Cardiac muscle cell (in vitro differentiated cells and primary cell): ENCODE measurements at places on chromosomes 5 and 9. TPM values are rescaled to one million over a fixed set of nuclear protein-coding genes. Genes with fewer than 3 reads are reported as not detected.

DNA sequence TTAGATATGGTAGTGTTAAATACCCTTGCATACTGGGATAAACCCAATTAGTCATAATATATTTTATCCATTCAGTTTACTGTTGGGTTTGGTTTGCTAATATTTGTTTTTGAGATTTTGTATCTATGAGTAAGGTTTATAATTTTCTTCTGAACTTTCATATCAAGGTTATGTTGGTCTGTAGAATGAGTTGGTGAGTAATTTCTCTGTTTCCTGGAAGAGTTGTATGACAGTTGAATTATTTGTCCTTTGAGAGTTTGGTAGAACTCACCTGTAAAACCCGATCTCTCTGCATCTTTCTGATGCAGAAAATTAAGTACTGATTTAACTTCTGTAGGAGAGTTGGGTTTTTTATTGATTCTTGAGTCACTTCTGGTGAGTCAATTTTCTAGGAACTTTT is 20.4 kb downstream of the DDX4 start:
- no peak overlapping the region for H3K4me3 ChIP-seq
- H3K36me3 ChIP-seq = no peaks in the 10 kb centered on the region
- no peak for DNase-seq
- no peaks in the 10 kb centered on the region for H3K27me3 ChIP-seq
- no peak overlapping the region for H3K27ac ChIP-seq
- no peaks in the 10 kb centered on the region for H3K4me1 ChIP-seq

DNA sequence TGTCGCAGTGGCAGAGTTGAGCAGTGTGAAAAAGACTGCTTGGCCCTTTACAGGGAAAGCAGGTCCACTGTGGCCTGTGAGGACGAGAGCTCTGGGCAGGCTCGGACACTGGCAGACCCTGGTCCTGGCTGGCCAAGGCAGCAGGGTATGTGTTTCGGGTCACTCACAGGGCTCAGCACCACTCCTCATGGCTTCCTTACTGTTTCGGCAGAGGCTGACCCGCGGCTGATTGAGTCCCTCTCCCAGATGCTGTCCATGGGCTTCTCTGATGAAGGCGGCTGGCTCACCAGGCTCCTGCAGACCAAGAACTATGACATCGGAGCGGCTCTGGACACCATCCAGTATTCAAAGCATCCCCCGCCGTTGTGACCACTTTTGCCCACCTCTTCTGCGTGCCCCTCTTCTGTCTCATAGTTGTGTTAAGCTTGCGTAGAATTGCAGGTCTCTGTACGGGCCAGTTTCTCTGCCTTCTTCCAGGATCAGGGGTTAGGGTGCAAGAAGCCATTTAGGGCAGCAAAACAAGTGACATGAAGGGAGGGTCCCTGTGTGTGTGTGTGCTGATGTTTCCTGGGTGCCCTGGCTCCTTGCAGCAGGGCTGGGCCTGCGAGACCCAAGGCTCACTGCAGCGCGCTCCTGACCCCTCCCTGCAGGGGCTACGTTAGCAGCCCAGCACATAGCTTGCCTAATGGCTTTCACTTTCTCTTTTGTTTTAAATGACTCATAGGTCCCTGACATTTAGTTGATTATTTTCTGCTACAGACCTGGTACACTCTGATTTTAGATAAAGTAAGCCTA is 15.7 kb downstream of the SQSTM1 start:
- no peaks in the 10 kb centered on the region for H3K4me1 ChIP-seq
- no peak overlapping the region for H3K4me3 ChIP-seq
- H3K27me3 ChIP-seq = no peaks in the 10 kb centered on the region
- H3K36me3 ChIP-seq = peaks cover 48% of the 10 kb centered on the region
- peak overlapping the region; percentile 43 for H3K27ac ChIP-seq

GRCh38 chr9:81619353-81620001 is 69.9 kb downstream of the TLE1 start:
- no peaks in the 10 kb centered on the region for H3K36me3 ChIP-seq
- peaks cover 86% of the 10 kb centered on the region for H3K27me3 ChIP-seq
- H3K4me1 ChIP-seq = no peaks in the 10 kb centered on the region
- peak; percentile 54 for DNase-seq

DNA sequence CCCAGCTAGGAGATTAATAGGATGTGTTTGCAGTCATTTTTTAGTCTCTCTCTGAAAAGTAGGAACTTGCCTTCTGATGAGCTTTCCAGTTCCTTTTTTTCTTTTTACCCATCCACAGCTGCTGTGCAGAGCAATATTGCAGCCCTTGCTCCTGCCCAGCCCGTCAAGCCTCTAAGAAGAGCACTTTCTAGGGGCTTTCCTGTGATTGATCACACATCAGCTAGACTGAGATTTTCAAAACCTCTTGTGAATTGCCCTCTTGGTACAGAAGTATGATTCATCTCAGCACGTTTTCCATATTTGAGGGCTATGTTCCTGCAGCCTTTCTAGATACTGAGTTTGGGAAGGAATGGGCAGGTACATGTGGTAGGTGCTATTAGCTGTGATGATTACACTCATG is 93.9 kb downstream of the GALNT10 start:
- no peaks in the 10 kb centered on the region for H3K27me3 ChIP-seq
- DNase-seq = no peak
- H3K4me1 ChIP-seq = peaks cover 29% of the 10 kb centered on the region
- no peak overlapping the region for H3K27ac ChIP-seq
- H3K36me3 ChIP-seq = no peaks in the 10 kb centered on the region

GRCh38 chr9:84851935-84852585 is 182.5 kb downstream of the NTRK2 start:
- no peak overlapping the region for H3K27ac ChIP-seq
- H3K4me1 ChIP-seq = peaks cover 13% of the 10 kb centered on the region
- H3K27me3 ChIP-seq = no peaks in the 10 kb centered on the region
- DNase-seq = no peak
- H3K4me3 ChIP-seq = no peak overlapping the region

DNA sequence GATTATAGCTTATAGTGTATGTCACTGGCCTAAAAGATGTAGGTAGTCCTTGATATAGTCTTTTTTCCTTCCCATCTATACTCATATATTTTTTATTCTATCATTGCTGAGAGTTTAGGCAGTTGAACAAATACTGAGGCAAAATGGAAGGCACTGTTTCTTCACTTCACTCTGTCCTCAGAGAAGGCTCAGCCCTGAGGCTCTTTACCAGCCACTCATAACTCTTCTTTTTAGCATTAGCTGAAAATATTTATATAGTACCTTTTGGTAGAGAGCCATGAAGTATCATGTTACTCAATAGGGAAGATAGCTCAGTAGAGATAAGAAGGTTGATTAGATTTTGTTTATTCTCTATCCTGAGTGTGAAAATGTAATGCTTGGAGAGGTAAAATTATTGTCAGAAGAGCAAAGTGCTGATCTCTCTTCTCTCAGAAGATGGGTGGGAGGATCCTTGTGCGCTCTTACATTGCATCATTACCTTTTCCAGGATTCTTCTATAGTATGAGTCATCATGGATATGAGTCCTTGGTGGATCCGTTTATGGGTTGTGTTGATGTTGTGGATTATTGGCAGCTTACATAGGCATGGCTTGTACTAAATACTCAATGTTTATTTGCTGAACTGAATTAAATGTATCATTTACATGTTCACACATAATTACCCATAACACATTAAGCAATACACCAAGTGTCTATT is 88.1 kb downstream of the ANXA1 start:
- peak; percentile 25 for DNase-seq
- no peak overlapping the region for H3K27ac ChIP-seq
- no peaks in the 10 kb centered on the region for H3K4me1 ChIP-seq
- no peak overlapping the region for H3K4me3 ChIP-seq
- H3K36me3 ChIP-seq = no peaks in the 10 kb centered on the region

Gene MSX2
- 104 and 125 TPM in 2 replicates for total RNA-seq

DNA sequence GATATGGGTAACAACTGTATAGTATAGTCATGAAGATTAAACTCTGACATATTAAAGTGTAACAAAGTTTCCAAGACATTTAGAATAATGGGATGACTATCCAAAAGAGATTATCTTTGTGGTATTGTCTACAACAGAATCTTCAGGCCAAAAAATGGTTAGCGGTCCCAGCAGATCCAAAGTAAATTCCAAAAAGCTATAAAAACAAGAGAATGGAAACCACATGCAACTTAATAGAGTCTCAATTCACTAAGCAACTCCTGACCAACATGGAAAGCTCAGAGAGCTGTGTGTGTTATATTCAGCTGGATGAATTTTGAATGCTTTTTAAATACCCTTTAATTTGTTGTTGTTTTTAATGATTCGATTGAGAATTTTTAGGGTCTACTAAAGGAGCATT is 688.2 kb downstream of the CETN3 start:
- H3K27me3 ChIP-seq = no peaks in the 10 kb centered on the region
- DNase-seq = no peak
- no peak overlapping the region for H3K27ac ChIP-seq
- H3K4me3 ChIP-seq = no peak overlapping the region

GRCh38 chr5:95595289-95595931 is 24.5 kb upstream of the GPR150 start:
- peaks cover 9% of the 10 kb centered on the region for H3K36me3 ChIP-seq
- peaks cover 23% of the 10 kb centered on the region for H3K4me1 ChIP-seq
- no peaks in the 10 kb centered on the region for H3K27me3 ChIP-seq
- DNase-seq = peak; percentile 17
- no peak overlapping the region for H3K27ac ChIP-seq
- no peak overlapping the region for H3K4me3 ChIP-seq

Gene MVB12B
- 23.4 and 29.9 TPM in 2 replicates for total RNA-seq

Gene ANKRD20A1
- total RNA-seq = 0.07 and 0.12 TPM in 2 replicates

GRCh38 chr5:14341571-14342230 is 198.6 kb downstream of the TRIO start:
- no peaks in the 10 kb centered on the region for H3K27me3 ChIP-seq
- H3K36me3 ChIP-seq = peaks cover 22% of the 10 kb centered on the region
- H3K4me1 ChIP-seq = no peaks in the 10 kb centered on the region
- H3K4me3 ChIP-seq = no peak overlapping the region

- H3K36me3 ChIP-seq = no peaks in the 10 kb centered on the region
- H3K4me3 ChIP-seq = no peak overlapping the region
- no peaks in the 10 kb centered on the region for H3K27me3 ChIP-seq
- H3K4me1 ChIP-seq = peaks cover 12% of the 10 kb centered on the region
Observed at GRCh38 chr9:22413884-22414283, 32.7 kb upstream of the DMRTA1 start.

- H3K4me3 ChIP-seq = no peak overlapping the region
- no peaks in the 10 kb centered on the region for H3K36me3 ChIP-seq
- no peaks in the 10 kb centered on the region for H3K4me1 ChIP-seq
- no peak for DNase-seq
- H3K27ac ChIP-seq = no peak overlapping the region
Observed at GRCh38 chr9:120040896-120041295, 539.1 kb downstream of the CDK5RAP2 start.

GRCh38 chr9:101274971-101275768 is 109.6 kb downstream of the BAAT start:
- no peak overlapping the region for H3K27ac ChIP-seq
- no peaks in the 10 kb centered on the region for H3K36me3 ChIP-seq
- H3K27me3 ChIP-seq = no peaks in the 10 kb centered on the region
- DNase-seq = no peak

Gene RAB3C
- 0.69 and 1.8 TPM in 2 replicates for total RNA-seq

DNA sequence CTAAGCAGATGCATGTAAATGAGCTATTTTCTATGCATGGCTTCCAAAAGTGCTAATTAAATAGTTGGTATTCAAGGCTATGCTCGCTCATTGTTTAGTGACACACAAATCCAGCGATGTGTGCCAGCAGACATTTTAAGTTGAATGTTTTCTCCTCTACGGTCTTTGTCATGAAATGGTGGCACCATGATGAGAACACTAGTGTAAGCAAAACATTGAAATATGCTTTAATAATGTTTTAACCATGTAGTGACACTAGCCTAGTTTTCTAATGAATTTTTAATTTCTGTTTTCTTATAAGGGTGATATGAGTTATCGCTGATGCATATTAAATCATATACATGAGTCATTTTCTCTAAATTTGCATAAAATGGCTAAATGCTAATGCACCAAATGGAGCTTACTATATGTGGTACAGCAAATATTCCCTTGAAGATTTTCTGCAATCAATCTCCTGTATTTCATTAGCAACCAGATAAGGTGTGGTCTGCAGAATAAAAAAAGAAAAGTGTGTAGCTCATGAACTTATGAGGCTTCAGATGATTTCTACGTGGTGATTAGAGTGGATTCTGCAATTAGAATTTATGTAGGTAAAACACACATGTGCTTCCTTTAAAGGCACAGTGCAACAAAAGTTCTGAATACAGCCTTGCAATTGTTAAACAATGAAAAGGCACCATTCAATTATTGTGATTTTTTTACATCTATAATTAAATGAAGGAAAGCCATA is 226.6 kb downstream of the MEF2C start:
- H3K27me3 ChIP-seq = peaks cover 71% of the 10 kb centered on the region
- no peak overlapping the region for H3K27ac ChIP-seq
- H3K36me3 ChIP-seq = no peaks in the 10 kb centered on the region
- no peak for DNase-seq
- no peak overlapping the region for H3K4me3 ChIP-seq

- H3K4me1 ChIP-seq = no peaks in the 10 kb centered on the region
- no peak overlapping the region for H3K27ac ChIP-seq
- DNase-seq = no peak
- no peak overlapping the region for H3K4me3 ChIP-seq
- no peaks in the 10 kb centered on the region for H3K27me3 ChIP-seq
Observed at GRCh38 chr9:11868795-11869194, 824.4 kb upstream of the TYRP1 start.

Gene DENND1A
- total RNA-seq = 12.0 and 14.5 TPM in 2 replicates

Gene PCDHA9
- 1.6 and 2.2 TPM in 2 replicates for total RNA-seq

Gene SLC36A3
- not detected in 2 replicates for total RNA-seq

Gene CDH18
- 0.21 and 0.28 TPM in 2 replicates for total RNA-seq
